ENCODE measurements at places on chromosomes 7 and 10.

- DNase-seq: no peak
Observed at GRCh38 chr10:122245136-122245535, 26.0 kb upstream of the BTBD16 start.

- DNase-seq: no peak
Observed at GRCh38 chr7:98467570-98468312, 66.9 kb upstream of the BAIAP2L1 start.

- no peak for DNase-seq
Observed at GRCh38 chr7:85695533-85695932, 508.7 kb upstream of the SEMA3D start.

DNA sequence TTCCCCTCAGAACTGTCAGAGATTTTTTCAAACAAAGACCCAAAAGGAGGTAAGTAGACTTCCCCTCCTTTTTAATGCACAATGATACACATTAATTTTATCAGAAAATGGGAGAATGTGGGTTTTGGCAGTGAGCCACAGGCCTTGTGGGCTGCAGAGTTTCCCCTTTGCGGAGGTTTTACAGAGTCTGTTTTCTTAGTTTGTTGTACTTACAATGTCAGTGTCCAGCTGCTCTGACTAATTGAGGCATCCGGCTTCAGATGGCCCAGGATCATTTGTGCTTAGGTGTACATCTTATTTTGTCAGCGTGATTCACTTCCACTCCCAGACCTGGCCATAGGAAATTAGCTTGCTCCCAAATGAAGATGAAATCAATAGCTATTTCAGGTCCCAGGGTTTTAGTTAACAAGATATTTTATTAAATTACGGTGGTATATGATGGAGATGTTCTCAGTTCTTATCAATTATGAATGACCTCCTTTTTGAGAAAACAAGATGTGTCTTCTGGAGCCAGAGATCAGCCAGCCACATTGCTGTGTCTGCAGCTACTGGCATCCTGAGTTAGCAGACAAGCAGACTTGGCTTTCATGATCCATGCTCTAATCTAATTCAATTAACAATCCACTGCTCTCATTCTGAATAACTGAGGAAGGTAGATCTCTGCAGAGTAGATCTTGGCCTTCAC is 1086.6 kb upstream of the SORCS1 start:
- DNase-seq: no peak

DNA sequence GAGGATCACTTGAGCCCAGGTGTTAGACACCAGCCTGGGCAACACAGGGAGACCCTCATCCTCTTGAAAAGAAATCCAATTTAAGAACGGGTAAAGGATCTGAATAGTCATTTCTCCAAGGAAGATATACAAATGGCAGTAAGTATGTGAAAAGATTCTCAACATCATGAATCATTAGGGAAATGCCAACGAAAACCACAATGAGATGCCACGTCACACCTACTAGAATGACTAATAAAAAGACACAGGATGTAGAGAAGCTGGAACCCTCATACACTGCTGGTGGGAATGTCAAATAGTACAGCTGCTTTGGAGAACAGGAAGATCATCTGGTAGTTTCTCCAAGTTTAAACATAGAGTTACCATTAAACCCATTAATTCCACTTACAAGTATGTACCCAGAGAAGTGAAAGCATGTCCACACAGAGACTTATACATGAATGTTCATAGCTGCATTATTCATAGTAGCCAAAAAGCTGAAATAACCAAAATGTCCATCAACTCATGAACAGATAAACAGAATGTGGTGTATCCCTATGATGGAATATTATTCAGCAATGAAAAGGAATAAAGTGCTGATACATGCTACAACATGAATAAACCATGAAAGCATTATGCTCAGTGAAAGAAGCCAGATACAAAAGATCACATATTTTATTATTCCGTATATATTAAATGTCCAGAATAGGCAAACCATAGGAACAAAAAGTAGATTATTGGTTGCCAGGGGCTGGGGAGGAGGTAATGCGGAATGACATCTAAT is 13.1 kb upstream of the ZMIZ2 start:
- no peak for DNase-seq

DNA sequence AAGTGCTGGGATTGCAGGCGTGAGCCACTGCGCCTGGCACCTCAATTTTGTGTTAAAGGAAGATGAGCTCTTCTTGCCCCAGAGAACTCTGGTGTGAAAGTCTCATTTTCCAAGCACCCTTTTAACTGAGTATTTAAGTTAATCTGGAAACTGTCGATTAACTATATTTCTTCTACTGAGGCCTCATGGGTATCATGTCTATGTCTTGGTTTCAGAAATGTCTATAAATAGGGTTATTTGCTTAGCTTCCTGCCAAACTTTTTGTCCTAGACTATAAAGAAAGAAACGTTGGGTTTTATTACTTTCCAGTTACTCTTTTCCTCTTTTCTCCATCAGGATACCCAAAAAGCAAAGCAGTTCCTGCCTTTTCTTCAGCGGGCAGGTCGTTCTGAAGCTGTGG is 102.4 kb downstream of the LRRC4 start:
- no peak for DNase-seq

- no peak for DNase-seq
Observed at GRCh38 chr10:528173-529165, 161.0 kb downstream of the DIP2C start.

DNA sequence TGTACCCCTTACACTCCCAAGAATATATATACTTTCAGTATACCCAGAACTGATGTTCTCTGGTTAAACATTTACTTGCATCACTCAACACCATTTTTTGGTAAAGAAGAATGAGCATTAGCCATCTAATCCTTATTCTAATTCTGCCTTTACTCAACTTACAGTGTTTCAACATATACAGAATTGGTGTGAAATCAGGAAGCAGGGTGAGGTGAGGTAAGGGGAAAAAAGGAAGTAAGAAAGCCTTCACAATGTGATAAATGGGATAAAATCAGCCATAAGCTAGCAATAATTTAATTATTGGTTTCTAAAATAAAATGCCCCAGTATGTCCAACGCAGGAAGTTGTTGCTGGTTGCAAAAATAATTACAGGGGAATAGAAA is 605.4 kb downstream of the KCNMA1 start:
- no peak for DNase-seq

GRCh38 chr10:3850999-3851937 is 66.3 kb upstream of the KLF6 start:
- no peak for DNase-seq

DNA sequence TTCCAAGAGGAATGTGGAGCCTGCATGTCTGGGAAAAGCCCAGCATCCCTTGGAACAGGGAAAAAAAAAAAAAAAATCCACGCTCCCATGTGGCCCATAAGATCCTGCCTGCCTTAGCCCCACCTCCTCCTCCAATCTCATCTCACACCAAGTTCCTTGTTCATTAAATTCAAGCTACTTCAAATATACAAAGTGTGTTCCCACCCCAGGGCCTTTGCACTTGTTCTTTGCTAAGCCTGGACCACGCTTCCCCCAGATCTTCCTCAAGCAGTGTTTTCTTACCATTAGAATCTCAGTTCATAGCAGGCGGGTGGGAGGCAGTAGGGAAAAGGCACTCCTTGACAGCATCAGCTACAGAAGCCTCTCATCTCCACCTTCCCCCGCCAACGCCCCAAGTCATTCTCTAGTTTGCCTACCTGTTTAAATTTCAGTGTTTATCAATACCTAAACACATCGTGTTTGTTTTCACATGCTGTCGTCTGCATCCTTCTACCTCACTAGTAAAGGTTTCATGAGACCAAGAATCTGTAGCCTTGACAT is 262.8 kb downstream of the FGFR2 start:
- no peak for DNase-seq

Data from activated CD8-positive, alpha-beta memory T cell treated with anti-CD3 and anti-CD28 coated beads for 48 hours (primary cell).